ENCODE measurements at places on chromosomes 13 and 19.
A peak's percentile ranks its signal among the peaks of the same experiment; 100 is the strongest.

- DNase-seq, result peak; percentile 34
Observed at GRCh38 chr13:110985541-110985940, 70.7 kb upstream of the ANKRD10 start.

- no peak for DNase-seq
Observed at GRCh38 chr13:60720590-60720989, 323.6 kb downstream of the TDRD3 start.

DNA sequence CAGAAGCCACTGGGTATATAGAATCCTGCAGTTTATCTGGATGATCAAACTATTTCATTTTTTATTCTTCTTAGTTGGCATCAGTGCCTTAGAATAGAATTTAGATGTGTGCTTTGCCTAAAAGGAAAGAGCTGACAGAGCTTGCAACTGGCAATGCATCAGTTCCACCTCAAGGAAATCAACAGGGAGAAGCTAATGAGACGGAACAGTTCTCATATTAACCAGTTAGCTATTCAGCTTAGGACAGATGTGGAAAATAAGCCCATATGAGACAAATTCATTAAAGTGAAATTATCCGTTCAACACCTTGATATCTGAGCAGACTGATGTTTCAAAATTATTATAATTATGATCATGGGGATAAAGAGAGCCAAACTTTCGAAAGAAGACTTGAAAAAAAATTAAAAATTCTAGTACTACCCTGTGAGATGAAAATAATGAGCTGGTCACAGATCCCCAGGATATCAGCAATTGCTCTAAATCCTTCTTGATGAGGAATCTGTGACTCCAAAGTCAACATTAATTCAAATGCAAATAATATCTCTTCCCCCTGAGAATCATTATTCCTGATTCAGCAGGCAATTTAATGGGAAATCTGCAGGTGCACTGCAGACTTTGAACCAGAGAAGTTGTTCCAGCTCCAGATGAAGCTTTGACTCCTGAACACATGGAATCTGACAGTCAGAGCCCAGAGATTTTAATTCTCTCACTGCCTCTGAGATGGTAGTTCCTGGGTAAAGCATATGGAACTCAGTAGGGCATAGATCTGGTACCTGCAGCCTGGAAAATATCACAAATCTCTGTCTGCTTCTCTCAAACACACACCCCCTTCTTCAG is 486.8 kb downstream of the FOXO1 start:
- no peak for DNase-seq

DNA sequence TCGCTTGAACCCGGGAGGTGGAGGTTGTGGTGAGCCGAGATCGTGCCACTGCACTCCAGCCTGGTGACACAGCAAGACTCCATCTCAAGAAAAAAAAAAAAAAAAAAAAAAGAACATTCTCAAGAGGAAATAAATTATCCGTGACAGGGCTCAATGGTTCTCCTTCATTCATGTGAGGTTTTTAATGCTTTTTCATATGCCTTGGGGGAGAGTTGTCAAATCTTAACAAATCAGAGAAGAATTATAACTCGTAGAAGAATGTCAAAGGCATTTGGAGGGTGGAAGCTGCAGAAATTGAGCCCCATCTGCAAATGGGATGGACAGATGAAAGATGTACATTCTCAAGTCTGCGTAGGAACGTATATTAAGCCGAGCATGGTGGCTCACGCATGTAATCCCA is 34.9 kb upstream of the HOMER3 start:
- DNase-seq, result no peak

DNA sequence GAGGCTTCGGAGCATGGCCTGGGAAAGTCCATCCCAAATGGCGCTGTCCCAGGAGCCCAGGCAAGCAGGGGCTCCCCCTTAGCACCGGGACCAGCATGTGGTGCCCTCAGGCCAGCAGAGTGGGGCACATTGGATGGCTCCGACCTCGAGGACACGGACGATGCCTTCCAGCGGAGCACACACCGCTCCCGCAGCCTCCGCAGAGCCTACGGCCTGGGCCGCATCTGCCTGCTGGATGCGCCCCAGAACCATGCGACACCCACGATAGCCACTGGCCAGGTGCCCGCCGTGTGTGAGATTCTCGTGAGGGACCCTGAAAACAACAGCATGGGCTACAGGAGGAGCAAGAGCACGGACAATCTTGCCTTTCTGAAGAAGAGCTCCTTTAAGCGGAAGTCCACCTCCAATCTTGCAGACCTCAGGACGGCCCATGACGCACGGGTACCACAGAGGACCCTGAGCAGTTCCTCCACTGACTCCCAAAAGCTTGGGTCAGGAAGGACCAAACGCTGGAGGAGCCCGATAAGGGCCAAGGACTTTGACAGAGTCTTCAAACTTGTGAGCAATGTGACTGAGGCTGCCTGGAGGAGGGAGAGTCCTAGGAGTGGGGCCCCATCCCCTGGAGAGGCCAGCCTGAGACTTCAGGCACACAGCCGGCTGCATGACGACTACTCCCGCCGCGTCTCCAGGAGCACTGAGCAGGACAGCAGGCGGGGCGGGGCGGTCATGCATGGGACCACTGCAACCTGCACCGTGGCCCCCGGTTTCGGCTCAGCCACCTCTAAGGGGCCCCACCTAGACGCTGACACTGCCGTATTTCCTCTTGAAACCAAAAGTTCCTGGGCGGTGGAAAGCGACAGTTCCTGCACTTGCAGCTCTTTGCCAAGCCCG is 63.1 kb downstream of the SPATA13 start:
- no peak for DNase-seq

DNA sequence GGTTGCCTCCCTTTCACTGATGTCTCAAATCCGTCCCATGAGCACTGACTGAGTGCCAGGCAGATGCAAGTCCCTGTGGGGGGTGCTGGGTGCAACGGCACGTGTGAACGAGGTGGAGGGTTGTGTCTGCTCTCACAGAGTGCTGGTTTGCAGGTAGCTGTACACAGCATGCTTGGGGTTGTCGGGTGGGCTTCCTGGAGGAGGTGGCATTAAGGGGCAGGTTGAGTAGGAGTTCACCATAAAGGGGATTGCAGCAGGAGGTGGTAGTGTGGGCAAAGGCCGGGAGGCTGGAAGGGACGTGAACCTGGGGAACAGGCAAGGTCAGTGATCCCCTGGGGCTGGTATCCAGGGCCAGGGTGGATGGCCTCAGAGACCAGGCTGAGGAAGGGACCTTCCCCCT is 17.2 kb downstream of the COLGALT1 start:
- DNase-seq, result no peak

DNA sequence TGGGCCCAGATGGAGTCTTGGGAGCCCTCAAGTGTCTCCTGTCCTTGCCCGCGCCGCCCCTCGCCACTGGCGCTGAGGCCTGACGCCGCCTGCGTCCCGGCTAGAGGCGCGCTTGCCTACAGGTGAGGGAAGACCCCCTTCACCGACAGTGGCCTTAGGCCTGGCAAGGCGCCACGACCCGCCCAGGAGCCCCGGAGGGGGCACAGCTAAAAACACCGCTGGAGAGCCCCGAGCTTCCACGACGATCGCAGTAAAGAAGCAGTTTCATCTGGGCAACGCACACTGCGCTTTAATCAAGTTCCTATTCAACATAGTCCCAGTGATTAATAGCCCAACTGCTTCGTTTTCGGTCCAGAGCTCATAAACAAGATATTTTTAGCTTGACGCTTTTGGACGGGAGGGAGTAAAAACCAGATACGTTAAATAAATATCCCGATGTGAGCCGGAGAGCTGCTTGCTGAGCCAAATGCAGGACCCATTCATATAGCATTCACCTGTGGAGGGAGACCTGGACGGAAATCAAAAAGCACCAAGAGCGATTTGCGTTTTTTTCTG is 1.5 kb upstream of the CEBPA start:
- no peak for DNase-seq

GRCh38 chr19:21843081-21843480 is 7.1 kb upstream of the ZNF43 start:
- DNase-seq, result no peak

- no peak for DNase-seq
Observed at GRCh38 chr19:46967578-46968032, 52.0 kb upstream of the NPAS1 start.

- peak; percentile 41 for DNase-seq
Observed at GRCh38 chr19:42193706-42194105, 23.8 kb downstream of the DEDD2 start.

- peak; percentile 31 for DNase-seq
Observed at GRCh38 chr13:48636550-48636949, 17.2 kb upstream of the CYSLTR2 start.
